Stimulated activated CD8-positive, alpha-beta memory T cell treated with anti-CD3 and anti-CD28 coated beads, Interleukin-7, amount 100 ng/mL, for 1 hour (primary cell): ENCODE measurements at places on chromosomes 7 and 10.

DNA sequence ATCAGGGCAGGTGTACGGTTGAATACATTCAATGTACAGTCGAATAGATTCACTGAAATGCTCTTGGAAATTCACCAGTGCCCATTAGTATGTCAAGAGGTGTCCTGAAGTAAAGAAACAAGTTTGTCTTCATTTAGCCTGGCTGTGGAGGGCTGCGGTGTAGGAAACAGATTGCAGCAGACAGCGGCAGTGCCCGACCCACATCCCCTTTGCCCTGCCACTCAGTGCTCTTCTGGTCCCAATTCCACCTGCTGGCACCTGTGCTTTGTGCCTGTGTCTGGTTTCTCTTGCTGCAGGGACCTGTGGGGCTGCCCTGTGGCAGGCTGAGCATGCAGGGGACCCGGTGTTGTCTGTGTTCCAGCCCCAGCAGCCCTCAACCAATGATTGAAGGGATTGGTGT lies 183.7 kb downstream of the RPS24 start:
- no peak for DNase-seq

DNA sequence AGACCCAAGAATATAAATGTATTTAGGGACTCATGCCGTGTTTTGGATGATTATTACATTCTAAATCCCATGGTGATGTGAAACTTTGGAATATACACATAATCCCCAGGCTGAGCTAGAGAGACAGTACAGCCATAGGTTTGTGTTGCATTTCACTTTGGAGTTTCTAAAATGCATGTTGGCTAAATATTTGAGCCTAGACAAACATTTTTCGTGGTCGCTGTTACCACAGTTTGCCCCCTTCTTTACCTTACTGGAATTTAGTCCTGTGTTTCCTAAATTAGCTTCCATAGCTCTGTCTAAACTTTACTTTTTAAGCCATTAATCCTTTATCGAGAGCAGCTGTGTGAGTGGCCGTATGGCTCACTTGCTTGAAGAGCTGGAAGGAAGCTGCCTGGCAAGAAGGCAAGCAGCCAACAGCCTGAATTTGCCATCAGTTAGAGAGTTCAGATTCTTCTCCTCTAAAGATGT lies 192.0 kb downstream of the BICC1 start:
- no peak for DNase-seq

DNA sequence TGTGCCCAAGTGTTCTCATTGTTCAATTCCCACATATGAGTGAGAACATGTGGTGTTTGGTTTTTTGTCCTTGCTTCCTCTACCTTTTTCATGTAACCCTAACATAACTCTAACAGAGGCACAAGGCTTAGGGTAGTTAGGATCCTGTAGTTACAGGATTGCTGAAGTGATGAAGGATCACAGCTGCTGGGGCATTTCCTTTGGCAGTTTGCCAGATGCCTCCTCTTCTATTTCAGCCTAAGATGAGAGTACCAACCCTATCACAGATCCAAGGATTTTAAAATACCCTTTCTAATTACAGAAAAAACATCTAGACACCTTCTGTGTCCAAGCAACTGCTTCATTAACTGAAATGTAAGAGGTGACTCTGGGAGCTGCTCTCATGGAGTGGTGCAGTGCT lies 141.7 kb upstream of the COL1A2 start:
- DNase-seq = no peak

DNA sequence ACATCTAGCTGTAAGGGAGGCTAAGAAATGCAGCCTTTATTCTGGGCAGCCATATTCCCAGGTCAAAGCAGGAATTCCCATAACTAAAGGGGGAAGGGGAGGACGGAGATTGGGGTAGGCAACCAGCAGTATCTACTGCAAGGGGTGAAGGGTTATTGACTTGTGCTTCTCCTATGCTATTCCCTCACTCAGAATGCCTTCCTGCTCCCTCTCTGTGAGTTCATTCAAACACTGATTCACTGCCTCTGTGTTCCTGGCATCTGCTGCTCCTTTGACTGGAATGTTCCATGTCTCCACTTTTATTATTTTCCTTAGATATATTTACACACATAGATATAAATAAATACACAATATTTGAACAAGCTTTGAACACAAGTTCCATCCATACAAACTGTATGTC lies 11.1 kb downstream of the HTR7 start:
- DNase-seq = no peak

DNA sequence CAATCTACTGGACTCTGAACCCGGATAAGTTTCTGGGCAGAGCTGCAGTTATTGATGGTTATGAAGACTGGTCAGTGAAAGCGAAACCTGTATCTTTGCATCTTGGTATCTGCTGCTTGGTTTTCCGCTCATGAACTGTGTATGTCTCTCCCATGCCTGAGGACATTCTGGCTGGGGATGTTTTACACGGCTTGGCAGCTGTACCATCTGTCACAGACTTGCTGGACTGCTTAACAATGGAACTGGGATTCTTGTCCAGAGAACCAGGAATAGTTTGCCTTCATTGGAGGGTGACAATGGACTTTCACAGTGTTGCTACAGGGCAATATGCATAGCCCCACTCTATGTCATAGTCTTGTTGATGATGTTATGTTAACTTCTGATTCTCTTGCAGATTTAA lies 119.9 kb upstream of the TMEM106B start:
- no peak for DNase-seq

- DNase-seq = no peak
Measured at GRCh38 chr10:128884496-128885072, 582.5 kb upstream of the MGMT start.
